NCI-H524 (cell line): ENCODE measurements at places on chromosomes 1 and 21.

GRCh38 chr1:195608883-195609282 is 999.4 kb downstream of the KCNT2 start:
- no peak for DNase-seq

GRCh38 chr1:184771190-184771691 is 16.6 kb upstream of the EDEM3 start:
- peak; percentile 65 for DNase-seq

DNA sequence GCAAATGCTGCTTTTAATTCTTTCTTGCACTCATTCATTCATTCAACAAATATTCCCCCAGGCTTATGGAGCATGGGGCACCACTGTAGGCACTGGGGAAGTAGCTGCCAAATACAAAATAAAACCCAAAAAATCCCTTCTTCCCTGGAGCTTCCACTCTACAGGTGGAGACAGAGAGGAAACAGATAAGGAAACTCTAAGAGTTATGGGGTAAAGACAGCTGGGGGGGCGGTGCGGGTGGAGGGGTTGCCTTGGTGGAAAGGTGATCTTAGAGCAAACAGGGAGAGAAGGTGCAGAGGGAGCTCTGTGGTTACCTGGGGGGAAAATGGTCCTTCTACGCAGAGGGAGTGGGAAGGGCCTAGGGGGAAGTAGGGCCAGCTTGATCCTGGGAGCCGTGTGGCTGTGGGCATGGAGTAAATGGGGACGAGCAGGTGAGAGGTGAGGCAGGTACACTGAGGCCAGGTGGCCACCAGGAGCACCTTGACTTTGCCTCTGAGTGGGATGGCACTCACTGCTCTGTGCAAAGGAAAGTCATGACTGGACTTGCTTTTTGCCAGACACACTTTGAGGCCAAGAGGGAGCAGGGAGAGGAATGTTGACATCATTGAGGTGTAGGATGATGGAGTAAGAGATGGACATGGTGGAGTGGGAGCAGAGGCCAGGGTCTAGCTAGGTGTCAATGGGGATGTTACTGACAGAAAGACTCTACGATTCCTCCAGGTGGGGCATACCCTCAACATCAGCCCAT is 152.0 kb downstream of the ETS2 start:
- DNase-seq = no peak

DNA sequence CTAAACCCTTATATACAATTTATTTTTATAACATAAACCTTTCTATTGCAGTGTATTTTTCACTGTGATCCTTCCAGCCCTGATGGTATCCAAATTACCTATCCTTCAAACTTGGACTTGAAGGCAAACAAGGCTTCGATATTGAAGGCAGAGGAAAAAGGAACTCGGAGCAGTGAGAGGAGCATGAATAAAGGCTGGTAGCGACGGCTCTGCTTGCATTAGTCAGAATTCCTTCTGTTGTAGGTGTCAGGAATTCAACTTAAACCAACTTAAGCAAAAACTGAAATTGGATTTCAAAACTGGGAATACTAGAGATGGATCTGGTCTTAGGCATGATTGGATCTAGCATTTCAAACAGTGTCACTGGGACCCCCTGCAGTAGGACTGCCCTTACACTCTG is 17.8 kb upstream of the SSX2IP start:
- DNase-seq = no peak

- DNase-seq = no peak
These were observed 29.3 kb downstream of the PIK3CD start for GRCh38 chr1:9680828-9681227.

GRCh38 chr1:200921571-200922110 is 26.9 kb downstream of the INAVA start:
- DNase-seq = no peak
